ENCODE measurements at places on chromosomes 11 and 22. TPM values are rescaled to one million over a fixed set of nuclear protein-coding genes. Genes with fewer than 3 reads are reported as not detected.

APOA1 gene
- total RNA-seq = 0.81 TPM

DLG2 gene
- 6.2 TPM for total RNA-seq

DNA sequence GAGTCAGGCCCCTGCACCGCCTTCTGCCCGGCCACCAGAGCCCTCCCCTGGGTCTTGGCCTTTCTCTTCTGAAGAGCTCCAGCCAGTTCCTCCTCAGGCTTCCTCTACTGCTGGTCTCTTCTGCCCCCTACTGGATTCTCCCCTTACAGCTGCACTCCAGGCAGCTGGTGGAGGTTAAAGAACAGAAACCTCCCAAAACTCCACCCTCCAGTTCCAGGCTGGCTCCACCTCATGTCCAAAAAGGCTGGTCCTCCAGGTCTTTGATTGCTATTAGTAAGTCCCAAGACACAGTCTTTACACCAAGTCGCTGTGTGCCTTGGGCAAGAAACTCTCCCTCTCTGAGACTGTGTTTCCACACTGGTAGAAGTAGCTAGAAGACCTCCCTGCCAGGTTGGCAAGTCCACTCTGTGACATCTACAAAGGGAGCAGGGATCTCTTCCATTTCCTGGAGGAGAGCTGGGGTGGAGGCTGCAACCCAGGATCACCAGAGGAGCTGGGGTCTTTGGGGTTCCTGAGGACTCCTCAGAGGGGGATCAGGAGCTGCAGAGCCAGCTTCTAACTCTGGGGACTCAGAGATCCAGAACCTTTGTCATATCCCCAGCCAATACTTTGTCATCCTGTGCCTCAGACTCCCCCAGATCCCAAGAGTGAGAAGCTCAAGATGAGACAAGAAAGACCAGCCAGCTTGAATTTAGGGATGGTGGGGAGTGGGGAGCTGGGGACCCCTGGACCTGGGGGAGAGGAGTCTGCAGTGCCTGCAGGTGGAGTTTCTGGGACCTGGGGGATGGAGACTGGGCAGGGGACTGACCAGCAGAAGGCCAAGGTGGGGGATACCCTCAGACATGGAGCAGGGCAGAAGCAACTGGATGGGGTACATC lies 3.4 kb upstream of the IGLL5 start:
- DNase-seq = peak; percentile 81

- no peak for DNase-seq
Measured at GRCh38 chr11:26779074-26779865, 57.4 kb upstream of the SLC5A12 start.

DNA sequence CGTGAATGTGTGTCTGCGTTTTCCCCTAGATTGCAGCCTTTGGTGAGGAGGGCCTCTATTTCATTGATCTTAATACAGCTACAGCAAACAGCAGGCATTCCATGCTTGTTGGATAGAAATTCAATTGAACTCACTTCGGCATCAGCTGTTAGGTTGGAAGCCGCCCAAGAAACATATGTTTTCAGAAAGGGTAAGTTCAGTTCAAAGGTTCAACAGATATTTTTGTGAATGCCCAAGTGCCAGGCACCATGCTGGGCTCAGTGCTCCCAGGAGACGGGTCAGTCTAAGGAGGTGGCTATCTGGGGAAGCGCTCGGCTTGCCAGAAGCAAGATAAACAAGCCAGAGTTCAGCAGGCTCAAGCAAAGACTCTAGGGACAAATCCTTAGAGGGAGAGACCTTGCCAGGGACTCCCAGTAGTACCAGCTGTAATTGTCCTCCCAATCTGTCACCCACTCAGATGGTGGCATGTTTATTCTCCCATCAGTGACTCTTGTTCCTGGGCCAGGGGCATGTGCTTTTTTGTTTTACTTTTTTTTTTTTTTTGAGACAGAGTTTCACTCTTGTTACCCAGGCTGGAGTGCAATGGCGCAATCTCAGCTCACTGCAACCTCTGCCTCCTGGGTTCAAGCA lies 64.5 kb upstream of the LARGE1 start:
- DNase-seq = no peak

GRCh38 chr22:46528121-46528610 lies 9.3 kb downstream of the CELSR1 start:
- DNase-seq = no peak

- DNase-seq = no peak
Measured at GRCh38 chr11:106621484-106621883, 396.8 kb downstream of the GUCY1A2 start.

Data from naive thymus-derived CD8-positive, alpha-beta T cell (primary cell).